ENCODE measurements at places on chromosomes 3 and 15.
A peak's percentile ranks its signal among the peaks of the same experiment; 100 is the strongest.

DNA sequence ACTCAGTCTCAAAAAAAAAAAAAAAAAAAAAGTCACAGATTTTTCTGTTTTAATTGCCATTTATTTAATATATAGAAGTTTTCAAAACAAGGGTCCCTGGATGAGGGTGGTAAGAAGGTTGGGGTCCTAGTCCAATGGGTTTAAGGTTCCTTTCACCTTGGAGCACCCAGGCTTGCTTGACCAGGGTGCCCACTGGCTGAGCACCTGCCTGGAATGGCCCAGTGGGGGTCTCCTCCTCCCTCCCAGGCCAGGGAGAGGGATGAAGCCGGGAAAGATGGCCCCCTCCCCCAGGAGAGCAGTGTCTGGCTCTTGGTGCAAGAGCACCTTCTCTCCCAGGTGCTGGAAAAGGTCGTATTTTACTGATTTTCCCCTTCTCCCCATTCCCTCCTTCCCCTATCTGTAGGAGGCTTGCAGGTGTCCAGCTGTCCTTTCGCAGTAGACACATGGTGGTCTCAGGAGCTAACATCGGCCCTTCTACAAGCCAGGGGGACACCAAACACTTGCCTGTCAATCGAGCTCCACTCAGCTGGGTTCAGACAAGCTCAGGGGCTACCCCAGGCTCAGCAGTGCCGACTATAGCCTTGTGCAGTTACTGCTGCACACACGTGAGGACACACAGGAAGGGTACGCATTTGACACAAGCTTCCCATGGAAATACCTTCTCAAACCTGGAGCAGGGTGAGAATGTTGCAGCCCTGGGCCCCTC is 112.3 kb upstream of the KLF13 start:
- no peak for DNase-seq

- DNase-seq = no peak
These were observed 177.0 kb downstream of the FGF12 start for GRCh38 chr3:192550356-192550755.

- DNase-seq = no peak
These were observed 92.0 kb downstream of the FBN1 start for GRCh38 chr15:48553559-48553958.

- DNase-seq = peak; percentile 76
These were observed 5.8 kb upstream of the TOPAZ1 start for GRCh38 chr3:44235604-44236484.

DNA sequence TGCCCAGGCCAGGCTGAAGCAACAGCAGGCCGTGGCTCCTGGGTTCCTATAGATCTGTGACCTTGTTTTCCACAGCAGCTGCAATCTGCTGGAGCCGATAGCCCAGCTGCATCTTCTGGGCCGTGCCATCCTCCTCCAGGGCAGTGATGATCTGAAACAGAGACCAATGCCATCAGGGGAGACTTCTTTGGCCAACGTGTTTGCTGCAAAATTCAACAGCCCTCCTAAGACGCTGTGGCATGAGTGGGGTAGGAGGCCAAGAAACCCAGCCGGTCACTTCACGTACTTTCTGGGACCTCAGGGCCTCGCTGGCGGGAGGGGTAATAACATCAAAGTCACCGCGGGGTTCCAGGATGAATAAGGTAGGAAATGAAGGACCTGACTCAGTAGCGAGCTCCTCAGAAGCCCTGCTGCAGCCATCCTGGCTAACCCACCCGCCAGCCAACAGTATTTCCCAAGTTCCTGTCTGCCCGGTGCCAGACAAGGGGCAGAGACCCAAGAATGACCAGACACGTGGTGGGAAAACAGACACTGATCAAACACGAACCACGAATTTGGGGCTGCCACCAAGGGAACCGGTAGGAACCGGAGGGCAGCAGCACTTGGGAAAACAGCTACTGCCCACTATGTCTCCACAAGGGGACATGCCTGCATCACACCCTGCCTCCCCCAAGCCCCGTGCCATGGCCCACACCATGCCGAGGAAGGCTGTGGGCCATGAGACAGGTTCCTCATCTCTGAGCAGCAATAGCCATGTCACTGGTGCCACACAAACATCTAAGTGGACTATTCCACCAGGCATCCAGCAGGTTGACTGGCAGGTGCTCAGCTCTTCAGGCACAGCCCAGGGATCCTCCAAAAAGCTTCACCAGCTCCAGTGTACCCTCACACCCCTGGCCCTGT is 25.2 kb downstream of the PLXNB1 start:
- DNase-seq = no peak

DNA sequence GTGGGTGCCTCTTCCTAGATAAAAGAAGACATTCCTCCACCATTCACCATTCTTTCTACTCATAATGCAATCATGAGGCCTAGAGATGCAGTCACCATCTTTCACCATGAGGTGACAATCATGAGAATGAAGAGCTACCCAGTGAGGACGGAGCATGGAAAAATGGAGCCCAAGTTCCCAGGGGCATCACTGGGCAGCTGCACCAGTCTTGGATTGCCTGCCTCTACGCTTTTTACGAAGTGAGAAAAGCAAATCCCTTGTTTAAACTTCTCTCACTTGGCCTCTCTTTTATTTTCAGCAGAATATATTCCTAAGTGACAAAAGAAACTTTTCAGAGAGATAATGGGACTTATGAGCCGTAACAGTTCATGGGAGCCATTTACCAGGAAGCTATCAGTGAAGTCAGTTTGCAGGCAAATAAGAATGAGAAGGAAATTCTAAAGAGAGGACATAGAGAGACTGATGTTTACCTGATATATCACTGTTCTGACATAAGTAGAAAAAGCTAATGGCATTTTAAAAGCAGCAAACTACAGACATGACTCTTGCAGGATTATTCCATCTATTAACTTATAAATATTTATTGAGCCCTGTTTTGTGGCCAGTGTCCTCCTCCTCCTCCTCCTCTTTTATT is 90.0 kb upstream of the CPNE4 start:
- no peak for DNase-seq

GRCh38 chr15:46676233-46677206 is 1040.8 kb upstream of the SEMA6D start:
- DNase-seq = no peak

GRCh38 chr15:31379042-31379441 is 52.4 kb downstream of the KLF13 start:
- DNase-seq = no peak

- no peak for DNase-seq
These were observed 36.5 kb downstream of the PLXNA1 start for GRCh38 chr3:127019449-127019848.

Measured in kidney epithelial cell (primary cell).